ENCODE measurements at places on chromosomes 7 and 10. TPM values are rescaled to one million over a fixed set of nuclear protein-coding genes. Genes with fewer than 3 reads are reported as not detected.
A peak's percentile ranks its signal among the peaks of the same experiment; 100 is the strongest.

DNA sequence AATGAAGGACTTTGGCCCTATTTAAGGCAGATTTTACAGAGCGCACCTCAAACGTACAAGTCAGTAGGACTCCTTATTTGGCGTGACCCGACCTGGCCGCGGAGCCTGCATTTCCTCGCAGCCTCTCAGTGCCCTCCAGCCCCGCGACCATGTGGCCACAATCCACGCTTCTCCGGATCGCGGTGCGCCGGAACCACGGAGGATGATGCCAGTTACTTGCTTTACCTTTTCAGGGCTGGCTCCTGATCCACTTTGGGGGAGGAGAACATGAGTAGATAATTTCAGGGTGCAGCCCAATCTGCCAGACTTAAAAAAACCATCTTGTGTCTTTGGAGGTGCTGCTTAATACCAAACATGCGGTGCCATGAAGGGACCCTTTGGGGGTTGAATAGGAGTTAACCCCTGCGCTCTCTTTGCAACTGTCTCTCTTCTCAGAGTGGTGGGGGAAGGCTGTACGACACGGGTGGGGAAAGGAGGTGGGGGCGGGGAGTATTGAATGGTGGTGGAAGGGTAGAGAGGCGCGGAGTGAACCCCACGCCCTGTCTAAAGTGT lies 1.5 kb downstream of the FRAT1 start:
- H3K27ac ChIP-seq, result peak overlapping the region; percentile 82
- DNase-seq, result peak; percentile 48
- peaks cover 29% of the 10 kb centered on the region for H3K4me1 ChIP-seq
- peak overlapping the region; percentile 64 for H3K4me3 ChIP-seq

- H3K4me1 ChIP-seq, result no peaks in the 10 kb centered on the region
- no peak overlapping the region for H3K27ac ChIP-seq
- H3K27me3 ChIP-seq, result no peaks in the 10 kb centered on the region
- H3K4me3 ChIP-seq, result no peak overlapping the region
- no peak for DNase-seq
- no peaks in the 10 kb centered on the region for H3K36me3 ChIP-seq
Measured at GRCh38 chr10:106615081-106615480, 549.4 kb downstream of the SORCS1 start.

Gene ACBD7
- 2.4 TPM for total RNA-seq

Gene NXPH1
- total RNA-seq, result not detected
